ENCODE measurements at places on chromosomes 5 and 9.

- DNase-seq: peak; percentile 58
These were observed 132.7 kb upstream of the APC start for GRCh38 chr5:112604732-112605630.

GRCh38 chr5:65307088-65307487, 174.6 kb downstream of the ADAMTS6 start:
- DNase-seq: no peak

DNA sequence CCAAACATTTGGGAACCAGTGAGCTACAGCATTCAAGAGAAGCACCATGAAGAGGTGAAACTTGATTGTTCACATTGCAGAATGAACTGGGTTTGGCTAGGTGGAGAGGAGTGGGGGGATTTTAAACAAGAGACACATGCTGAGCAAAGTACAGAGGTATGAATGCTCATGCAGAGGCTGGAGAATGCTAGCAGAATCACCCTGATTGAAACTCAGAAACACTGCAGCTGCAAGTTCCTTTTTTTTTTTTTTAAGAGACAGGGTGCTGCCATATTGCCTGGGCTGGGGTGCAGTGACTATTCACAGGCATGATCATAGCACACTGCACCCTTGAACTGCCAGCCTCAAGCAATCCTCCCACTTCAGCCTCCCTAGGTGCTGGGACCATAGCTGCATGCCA, 35.1 kb downstream of the DENND1A start:
- no peak for DNase-seq

GRCh38 chr9:126116351-126117157, 210.1 kb upstream of the MVB12B start:
- no peak for DNase-seq

GRCh38 chr5:139299486-139299885, 5.9 kb downstream of the MATR3 start:
- DNase-seq: no peak

GRCh38 chr5:95029569-95030366, 255.1 kb downstream of the MCTP1 start:
- no peak for DNase-seq

- no peak for DNase-seq
These were observed 321.4 kb upstream of the ACTBL2 start for GRCh38 chr5:57804007-57804444.

DNA sequence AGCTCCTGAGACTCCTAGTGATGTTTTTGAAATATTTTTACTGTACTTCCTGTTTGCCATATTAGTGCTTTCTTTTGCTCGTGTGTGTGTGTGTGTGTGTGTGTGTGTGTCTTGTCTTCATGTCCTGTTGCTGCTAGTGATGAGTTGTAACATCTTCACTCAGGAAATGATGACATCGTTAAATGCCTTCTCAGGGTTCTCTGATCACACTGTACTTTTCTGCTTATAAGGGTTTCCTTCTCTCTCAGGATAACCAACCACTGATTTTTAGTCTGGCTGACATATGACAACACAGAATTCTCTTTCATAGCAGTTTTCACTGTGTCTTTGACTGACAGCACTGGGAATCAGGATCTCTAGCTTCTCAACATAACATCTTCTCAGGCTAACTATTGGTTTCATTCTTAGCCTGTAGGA, 16.1 kb downstream of the SV2C start:
- no peak for DNase-seq

DNA sequence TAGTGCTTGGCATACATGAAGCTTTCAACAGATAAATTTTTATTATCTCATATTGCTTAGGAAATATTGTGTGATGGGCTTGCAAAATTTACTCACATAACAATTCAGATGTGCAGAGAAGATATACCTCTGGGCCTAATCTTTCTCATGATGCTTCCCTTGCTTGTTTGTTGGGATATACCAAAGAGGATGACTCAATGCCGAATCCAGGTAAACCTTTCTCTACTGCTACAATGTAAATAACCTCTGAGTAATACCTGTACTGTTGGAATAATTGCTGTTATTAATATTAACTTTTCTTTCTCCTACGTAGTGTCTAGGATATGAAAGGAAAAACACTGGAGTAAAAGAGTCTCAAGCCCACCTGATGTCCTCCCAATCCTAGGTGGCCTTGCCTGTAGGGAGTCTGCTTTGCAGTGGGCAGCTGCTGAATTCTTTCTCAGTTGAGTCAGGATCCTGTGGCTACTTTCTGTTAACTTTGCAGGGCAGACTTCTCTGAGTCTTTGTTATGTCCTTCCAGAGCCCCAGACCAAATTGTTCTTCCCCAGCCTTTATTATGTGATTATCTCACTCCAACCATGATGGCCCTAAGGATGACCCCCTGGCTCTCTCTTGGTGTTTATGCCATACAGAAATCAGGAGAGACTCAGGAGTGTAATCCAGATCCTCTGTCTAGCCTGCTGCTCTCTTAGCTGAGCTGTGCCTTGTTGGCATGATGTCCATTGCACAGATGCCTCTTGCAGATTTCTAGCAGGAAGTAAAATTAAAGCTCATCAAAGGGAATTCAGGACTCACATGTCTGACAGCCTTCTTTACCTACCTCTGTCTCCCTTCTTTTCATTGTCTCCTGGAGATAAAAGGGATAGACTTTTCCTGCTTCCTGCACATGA, 208.1 kb downstream of the SNX18 start:
- DNase-seq: no peak

- DNase-seq: no peak
These were observed 97.9 kb upstream of the DAP start for GRCh38 chr5:10858945-10859344.

DNA sequence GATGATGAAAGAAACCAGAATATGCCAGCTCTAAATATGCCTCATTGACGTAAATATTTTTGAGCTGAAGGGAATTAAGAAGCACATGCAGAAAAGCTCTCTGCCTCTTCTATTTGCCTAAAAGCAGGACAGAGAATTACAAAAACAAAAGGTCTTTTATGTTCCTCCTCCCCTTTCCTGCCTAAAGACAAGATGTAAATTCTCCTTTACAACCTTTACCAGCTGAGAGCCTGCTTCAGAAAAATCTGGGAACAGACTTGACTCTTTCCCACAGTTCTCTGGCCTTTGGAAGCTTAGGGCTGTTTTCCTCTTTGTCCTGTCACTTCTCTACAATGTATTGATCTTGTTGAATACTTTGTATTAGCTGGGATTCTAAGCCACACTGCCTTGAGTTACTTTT, 199.7 kb downstream of the TMC1 start:
- no peak for DNase-seq

DNA sequence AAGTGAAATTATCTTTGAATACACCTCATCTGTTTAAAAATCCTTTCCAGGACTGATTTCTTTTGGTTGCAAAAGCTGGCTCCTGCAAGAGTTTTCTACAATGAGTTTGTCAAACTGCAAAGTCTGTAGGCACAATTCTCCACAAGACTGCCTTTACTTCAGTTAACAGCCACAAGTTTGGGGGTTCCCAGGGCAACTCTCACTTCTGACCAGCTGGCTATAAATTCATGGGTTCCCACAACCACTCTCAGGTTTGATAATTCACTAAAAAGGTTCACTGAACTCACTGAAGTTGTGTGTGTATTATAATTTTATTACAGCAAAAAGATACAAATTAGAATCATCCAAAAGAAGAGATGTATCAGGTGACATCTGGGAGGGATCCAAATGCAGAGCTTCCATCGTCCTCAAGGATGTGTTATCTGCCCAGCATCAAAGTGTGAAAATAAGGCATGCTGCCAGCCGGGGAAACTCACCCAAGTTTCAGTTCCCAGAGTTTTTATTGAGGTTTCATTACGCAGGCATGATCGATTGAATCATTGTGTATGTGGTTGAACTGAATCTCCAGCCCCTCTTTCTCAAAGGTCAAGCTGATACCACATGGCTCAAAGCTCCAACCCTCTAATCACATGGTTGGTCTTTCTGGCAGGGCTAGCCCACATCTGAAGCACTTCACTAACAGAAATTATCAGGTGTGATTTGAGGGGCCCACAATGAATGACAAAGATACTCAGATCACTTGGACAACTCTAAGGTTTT, 19.0 kb upstream of the PSIP1 start:
- no peak for DNase-seq

All from midbrain (tissue), 1 donor.